ENCODE measurements at places on chromosomes 4 and X.

- no peak for DNase-seq
Observed at GRCh38 chr4:186712690-186713089, 11.0 kb downstream of the FAT1 start.

DNA sequence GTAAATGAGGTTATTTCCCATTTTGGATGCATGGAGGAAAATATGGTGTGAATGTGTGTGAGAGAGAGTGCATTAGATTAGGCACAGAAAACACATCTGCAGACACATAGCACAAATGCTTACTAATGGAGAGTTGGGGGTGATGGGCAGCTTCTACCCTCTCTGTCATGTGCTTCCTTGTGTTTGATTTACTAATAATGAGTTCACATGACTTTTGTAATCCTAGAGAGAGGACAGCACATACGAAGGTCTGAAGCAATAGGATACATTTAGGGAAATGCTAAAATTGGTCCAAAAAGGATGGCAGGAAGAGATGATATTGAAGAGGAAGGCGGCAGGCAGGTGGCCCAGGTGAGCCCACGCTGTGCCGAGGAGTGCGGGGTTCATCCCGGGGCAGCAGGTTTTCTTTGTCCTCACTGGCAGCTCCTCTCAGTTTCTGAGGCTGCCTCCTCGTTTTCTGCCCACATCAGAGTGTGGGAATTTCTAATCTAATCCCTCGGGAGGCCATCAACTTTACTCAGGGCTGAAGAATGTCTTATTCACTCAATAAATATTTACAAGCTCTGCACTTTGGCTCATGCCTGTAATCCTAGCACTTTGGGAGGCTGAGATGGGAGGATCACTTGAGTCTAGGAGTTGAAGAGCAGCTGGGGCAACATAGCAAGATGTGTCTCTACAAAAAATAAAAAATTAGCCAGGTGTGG lies 15.9 kb upstream of the MAP9 start:
- no peak for DNase-seq

DNA sequence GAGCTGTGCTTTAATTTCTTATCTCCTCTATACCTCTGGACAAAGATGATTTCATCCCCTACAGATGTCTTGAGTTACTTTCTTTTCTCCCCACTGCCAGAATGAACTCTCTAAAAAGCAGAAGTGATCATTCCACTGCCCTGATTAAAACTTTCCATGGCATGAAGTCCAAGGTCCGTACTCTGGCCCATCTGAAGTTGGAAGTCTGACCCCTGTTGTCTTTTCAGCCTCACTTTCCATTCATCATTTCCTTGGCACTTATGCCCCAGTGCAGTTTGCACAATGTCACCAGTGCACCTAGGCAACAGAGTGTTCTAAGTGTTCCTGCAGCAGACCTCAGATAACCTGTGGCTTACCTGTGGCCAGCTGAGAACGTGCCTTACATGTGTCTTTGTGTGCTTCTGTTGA lies 242.4 kb downstream of the FRAS1 start:
- no peak for DNase-seq

- no peak for DNase-seq
Observed at GRCh38 chr4:183721207-183722081, 62.4 kb downstream of the TRAPPC11 start.

- no peak for DNase-seq
Observed at GRCh38 chr4:140057701-140058100, 96.3 kb downstream of the MAML3 start.

GRCh38 chr4:182729516-182729915 lies 187.7 kb downstream of the DCTD start:
- DNase-seq = no peak

- DNase-seq = no peak
Observed at GRCh38 chrX:5915783-5916182, 312.9 kb downstream of the NLGN4X start.

DNA sequence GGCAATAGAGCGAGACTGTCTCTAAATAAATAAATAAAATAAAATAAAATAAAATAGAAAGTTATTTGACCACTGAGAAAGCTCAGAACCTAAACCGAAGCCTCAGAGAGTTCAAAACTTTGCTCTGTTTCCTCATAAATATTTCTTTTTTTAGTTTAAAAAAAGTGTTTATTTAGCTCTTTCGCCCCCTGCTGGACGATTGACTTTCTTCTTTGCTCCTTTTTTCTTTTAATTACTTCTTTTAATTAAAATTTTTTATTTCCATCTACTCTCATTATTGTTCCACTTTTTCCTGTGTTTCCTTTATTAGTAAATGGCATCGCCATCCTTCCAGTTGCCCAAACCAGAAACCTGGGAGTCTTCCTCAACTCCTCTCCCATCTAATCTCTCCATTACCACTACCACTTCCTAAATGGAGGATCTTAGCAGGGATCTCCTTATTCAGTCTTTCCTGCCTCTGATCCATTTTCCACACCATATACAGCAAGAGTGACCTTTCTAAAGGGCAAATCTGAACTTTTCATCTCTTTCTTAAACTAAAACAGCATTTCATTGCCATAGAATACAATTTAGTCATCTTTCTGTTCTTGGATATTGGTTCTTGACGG lies 728 bp upstream of the IL13RA2 start:
- DNase-seq = no peak

DNA sequence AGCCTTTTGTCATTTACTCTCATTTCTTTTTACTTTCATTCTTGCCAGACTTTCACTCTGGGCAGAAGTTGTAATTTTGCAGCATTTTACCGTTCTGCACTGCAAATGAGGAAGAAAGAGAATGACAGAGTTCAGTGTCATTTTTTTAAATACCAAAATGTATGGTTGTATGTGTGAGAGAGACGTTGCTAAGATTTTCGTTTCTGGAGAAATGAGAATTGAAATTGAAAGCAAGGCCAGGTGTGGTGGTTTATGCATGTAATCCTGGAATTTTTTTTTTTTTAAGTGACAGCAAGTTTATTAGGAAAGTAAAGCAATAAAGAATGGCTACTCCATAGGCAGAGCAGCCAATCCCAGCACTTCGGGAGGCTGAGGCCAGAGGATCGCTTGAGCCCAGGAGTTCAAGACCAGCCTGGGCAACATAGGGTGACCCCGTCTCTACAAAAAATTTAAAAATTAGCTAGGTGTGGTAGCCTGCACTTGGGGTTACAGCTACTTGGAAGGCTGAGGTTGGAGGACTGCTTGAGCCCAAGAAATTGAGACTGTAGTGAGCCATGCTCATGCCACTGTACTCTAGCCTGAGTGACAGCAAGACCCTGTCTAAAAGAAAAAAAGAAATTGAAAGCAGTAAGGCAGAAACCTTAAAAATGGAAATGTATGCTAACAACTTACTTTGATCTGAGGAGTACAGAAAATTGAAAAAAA lies 12.9 kb downstream of the DCK start:
- DNase-seq = no peak

- DNase-seq = no peak
Observed at GRCh38 chrX:125757794-125758564, 408.1 kb downstream of the DCAF12L2 start.

DNA sequence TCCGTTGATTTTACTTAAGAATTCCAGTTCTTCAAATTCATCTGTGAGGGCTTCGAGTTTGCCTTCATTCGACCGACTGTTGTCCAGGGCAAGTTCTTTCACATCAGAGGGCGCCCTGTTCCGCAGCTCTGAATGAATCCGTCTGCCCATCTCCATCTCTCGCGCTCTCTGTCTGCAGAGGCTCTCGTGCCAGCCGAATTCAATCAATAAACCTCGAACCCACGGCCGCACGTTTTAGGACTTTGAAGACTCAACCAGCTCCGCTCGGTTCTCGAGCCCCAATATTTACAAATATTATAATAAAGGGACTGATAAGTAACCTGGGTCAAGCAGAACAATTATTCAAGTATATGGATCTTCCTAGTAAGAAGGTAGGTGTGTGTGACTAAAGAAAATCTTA lies 556.4 kb upstream of the SMIM31 start:
- DNase-seq = no peak

GRCh38 chr4:176654565-176655216 lies 138.0 kb downstream of the VEGFC start:
- no peak for DNase-seq

- no peak for DNase-seq
Observed at GRCh38 chrX:105190252-105190853, 30.1 kb downstream of the TEX13A start.

- DNase-seq = no peak
Observed at GRCh38 chr4:87126056-87126455, 94.4 kb downstream of the KLHL8 start.

DNA sequence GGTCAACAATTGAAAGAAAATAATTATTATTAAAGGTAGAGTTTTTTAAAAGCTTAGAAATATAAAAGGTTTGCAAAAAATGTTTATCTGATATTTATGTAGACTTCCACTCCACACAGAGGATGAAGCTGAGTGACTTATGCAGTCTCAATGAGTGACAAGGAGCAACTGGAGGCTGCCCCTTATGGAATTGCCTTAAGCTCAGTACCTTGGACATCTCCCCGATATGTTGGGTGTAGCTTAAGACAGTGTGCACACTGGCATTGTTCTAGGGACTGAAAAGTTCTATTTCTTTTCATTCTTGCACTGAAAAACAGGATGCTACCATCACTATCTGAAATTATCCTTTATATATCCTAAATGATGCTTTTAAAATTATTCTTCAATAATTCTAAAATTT lies 292.1 kb downstream of the PRDM5 start:
- no peak for DNase-seq

DNA sequence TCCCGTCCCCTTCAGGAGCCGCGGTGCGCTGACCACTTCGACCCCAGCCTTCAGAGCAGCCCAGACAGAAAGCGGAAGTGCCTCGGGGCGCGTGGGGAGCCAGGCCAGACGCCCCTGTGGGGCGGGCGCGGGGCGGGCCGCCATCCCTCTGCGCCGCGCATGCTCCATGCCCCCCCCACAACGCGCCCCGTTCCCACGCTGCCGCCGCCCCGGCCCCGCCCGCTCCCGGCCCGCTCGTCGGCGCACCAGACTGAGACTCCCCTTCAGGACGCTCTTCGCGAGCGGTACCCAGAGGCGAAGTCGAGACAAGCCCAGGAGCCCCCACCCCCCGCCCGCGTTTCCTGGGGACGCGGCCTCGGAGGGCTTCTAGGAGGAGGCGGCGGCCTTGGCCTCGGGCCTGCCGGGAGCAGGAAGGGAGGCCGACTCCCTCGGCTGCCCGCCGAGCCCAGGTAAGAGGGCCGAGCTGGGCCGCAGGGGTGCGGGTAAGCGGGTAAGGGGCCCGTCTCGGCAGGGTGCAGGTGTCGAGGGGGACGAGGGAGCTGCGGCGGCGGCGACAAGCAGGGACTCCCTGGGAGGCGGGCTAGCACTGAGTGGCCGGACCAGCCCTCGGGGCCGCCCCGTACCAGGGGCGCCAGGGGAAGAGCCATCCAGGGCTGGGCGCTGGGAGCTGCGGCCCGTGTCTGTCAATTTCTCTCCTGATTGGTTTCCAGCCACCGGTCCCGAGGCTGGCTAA lies at the start of gene ZFP92:
TSS of gene ZFP92 (plus strand) at position 218 of the 733 bp plus-strand sequence. CDS start 6,851 bp downstream, outside the sequence.
- DNase-seq = no peak

GRCh38 chrX:19883878-19884277 lies 3.5 kb downstream of the SH3KBP1 start:
- no peak for DNase-seq

- no peak for DNase-seq
Observed at GRCh38 chr4:22515145-22515887, 550 bp downstream of the ADGRA3 start.

DNA sequence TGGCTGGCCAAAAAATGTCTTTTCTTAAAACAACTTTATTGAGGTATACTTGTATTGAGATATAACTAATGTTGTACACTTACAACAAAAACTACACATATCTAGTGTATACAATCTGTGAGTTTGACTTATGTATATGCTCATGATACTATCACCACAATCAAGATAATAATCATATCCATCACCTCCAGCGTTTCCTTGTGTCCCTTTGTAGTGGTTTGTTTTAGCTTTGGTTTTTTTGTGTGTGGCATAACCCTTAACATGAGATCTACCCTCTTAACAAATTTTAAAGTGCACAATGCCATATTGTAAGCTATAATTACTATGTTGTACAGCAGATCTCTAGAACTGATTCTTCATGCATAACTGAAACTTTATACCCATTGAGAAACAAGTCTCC lies 13.4 kb upstream of the PCSK1N start:
- no peak for DNase-seq

- no peak for DNase-seq
Observed at GRCh38 chr4:121846662-121847061, 23.0 kb upstream of the CCNA2 start.

GRCh38 chr4:186733778-186734177 lies 10.1 kb upstream of the FAT1 start:
- DNase-seq = no peak

GRCh38 chr4:101102114-101102742 lies 245.1 kb downstream of the PPP3CA start:
- DNase-seq = no peak

DNA sequence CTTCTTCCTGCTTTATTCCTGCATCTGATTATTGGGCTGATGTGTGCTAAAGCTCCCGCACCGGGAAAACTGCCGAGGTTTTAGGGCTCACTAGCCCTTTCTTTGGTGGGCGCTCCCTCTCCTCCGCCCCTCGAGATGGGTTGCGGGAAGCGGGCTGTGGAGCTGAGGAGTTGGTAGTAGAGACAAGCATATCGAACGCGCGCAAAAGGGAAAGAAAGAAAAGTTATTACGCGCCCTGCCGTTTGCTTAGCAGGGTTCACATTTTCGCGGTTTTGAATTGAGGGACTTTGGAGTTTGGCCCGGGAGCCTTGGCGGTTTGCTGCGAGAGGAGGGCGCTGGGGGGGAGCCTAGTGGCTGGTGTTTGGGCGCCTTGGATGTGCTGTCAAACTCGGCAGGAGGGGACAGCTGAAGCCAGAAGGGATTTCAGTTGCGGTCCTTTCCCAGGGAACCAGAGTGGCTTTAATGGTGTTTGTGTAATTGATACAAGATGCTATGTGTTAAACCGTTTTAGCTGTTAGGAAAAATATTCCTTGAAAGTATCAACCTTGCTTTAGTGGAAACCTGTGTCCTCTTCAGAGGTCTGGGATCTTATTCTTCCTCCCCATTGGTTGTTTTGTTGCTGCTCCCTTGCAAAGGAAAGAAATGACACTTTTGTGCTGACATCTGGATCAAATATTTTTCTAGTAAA lies 1.1 kb downstream of the GAB1 start:
- no peak for DNase-seq

GRCh38 chrX:129636175-129636681 lies 18.5 kb downstream of the APLN start:
- DNase-seq = no peak

DNA sequence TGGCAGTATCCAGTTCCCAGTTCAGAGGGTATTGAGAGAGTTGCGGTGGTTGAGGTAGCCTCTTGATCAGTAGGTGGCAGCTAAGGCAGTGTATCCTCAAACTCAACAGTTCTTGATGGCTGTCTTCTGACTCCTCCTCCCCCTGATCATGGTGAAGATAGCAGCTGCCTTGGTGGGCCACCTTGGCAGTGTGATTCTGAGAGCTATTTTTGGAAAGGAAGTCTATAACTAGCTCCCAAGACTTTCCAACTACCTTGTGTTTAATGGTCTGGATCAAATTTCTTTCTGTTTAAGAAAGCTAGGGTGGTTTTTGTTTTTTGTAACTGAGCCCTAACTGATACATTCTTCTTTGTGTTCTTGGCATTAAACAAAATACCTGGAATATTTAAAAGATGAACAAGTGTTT lies 10.5 kb upstream of the TBC1D19 start:
- no peak for DNase-seq
